NCI-H2227 treated with DMSO at 0.1 percent for 48 hours (cell line): ENCODE measurements at places on chromosomes 13 and 19.

DNA sequence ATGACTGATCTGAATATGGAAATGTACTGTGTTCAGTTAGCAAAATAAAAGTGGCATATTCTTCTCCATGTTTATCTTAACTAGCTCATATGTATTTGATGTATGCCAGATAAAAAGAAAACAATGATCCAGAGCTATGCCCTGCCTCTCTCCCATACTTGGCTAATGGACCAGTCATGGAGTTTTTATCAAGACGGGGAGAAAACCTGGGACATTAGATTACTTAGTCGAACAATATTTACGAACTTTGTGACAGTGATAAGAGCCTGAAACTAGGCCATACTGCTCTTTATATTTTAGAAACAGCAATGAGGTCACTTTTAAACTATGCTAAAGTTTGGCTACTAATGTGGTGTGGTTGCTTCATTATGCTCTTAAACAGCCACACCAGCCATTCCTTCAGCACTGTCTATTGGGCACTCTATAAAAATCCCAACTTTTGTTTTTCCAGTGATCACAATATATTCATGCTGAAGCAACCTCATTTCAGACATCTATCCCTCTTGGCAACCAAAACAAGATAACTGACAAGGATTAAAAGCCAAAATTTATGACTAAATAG lies 265.0 kb downstream of the FGF14 start:
- no peak for DNase-seq

- no peak for DNase-seq
These were observed 86.4 kb downstream of the CCNA1 start for GRCh38 chr13:36518707-36519106.

DNA sequence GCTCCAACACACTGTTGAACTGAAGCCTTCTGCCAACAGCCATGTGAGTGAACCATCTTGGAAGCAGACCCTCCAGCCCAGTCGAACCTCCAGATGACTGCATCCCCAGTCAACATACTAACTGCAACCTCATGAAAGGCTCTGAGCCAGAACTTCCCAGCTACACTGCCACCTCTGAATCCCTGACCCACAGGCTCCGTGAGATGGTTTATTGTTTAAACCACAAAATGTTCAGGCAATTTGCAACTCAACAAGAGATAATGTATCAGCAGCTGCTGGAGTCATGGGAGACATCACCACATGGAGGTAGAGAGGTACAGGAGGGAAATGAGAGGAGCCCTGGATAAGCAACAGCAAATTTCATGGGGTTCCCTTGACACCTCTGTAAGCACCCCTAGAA lies 266.4 kb upstream of the NBEA start:
- no peak for DNase-seq

- peak; percentile 20 for DNase-seq
These were observed 107.9 kb downstream of the RGCC start for GRCh38 chr13:41565216-41565615.

GRCh38 chr13:91157273-91158016 lies 190.0 kb upstream of the MIR17HG start:
- DNase-seq, result no peak

GRCh38 chr13:112928972-112929782 lies 39.8 kb upstream of the MCF2L start:
- DNase-seq, result peak; percentile 22

DNA sequence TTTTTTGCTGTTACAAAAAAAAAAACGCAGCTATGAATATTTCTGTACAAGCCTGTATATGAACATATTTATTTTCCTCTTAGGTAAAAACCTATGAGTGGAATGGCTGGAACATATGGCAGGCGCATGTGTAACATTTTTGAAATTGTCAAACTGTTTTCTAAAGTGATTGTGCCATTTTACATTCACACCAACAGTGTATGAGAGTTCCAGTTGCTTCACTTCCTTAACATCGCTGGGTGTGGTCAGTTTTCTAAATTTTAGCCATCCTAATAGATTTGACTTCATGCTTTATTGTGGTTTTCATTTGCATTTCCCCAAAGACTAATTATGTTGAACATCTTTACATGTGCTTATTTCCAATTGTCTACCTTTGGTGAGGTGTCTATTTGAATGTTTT lies 306.8 kb downstream of the KCNRG start:
- DNase-seq, result no peak

DNA sequence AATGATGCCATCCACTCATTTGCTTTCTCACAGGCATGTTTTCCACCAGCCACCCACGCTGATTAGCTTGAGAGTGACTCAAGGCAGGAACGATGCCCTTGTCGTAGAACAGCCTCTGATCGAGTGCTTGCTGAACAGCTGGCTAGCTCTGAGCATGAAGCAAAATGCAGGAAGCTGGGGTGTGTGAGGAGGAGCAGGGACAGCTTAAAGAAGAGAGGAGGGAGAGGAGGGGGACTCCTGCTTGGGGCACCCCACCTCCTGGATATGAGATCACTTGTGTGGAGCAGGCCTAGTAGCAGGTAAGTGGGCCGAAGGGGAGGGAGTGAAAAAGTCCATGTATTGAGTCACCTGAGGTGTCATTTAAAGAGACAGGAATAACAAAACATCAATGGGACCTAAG lies 48.8 kb downstream of the IRS2 start:
- no peak for DNase-seq

DNA sequence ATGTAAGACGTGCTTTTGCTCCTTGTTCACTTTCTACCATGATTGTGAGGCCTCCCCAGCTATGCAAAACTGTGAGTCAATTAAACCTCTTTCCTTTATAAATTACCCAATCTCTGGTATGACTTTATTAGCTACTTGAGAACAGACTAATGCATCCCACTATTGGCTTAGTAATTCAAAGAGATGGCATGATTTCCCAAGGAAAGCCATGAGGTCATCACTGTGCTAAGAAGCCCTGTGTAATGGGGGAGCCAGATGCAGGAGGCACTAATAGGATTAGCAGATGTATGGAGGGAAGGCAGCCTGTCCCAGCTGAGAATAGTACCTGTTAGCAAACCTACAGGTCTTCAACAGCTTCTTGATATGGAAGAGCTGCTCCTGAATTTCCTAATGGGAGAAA lies 38.1 kb downstream of the RUBCNL start:
- no peak for DNase-seq

- no peak for DNase-seq
These were observed 205.5 kb downstream of the DCLK1 start for GRCh38 chr13:35925669-35926068.

- no peak for DNase-seq
These were observed 646.5 kb upstream of the SLITRK6 start for GRCh38 chr13:86445672-86446071.

DNA sequence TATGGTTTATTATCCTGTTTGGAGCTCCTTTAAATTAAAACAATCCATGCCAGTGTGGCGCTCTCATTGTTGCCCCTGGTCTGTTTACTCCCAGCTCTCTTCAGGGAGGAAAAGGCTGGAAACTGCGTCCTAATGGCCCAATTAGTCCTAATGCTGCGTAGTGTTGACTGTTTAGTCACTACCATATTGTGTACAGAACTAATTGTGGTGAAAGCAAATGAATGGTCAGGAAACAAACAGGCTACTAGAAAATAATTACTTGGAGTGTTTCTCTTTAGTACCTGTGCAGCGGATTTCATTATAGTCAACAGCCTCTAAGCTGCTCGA lies 54.5 kb upstream of the MTIF3 start:
- no peak for DNase-seq

DNA sequence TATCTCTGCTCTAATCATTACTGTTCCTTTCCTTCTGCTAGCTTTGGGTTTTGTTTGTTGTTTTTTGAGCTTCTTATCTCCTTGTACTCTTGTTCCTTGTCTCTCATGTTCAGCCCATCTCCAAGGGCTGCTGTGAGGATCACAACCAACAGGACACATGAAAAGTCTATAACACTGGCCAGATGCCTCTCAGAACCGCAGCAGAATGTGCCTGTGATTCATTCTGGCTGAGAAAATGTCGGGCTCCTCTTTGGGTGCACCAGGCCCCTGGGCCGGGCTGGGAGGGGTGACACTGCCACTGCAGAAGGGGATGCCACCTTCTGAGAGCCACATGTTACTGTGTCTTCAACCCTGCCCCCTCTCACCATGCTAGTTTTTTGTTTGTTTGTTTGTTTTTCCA lies 48.0 kb downstream of the GGACT start:
- no peak for DNase-seq

DNA sequence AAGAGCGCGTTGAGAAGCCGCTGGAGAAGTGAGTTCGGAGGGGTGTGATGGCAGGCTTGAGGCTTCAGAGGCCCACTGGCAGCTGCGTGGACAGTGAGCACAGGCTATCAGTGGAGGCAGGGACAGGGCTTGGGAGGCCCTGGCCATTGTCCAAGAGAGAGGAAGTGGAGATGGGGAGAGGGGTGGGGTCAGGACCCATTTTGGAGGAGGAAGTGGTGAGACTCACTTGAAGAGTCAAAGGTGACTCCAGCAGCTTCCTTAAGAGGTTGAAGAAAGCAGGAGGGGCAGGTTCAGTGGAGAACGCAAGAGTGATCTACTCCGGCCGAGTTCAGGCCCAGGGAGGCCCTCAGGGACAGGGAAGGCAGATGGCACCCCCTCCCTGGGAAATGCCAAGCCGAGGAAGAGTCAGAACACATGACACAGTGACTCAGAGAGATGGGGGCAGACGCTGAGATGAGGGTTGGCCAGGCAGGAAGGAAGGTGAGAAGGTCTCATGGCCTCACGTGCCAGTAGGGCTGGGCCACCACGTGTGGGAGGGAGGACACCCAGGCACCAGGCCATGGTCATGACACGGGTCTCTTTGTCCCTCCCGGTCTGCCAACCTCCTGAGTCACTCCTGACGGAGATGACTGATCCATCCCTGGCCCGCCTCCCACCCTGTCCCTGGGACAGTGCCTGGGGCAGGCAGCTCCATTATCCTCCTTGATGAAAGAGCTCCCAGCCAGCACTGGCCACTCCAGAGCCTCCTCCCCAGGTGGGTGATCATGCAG lies 10.1 kb upstream of the CD22 start:
- no peak for DNase-seq

DNA sequence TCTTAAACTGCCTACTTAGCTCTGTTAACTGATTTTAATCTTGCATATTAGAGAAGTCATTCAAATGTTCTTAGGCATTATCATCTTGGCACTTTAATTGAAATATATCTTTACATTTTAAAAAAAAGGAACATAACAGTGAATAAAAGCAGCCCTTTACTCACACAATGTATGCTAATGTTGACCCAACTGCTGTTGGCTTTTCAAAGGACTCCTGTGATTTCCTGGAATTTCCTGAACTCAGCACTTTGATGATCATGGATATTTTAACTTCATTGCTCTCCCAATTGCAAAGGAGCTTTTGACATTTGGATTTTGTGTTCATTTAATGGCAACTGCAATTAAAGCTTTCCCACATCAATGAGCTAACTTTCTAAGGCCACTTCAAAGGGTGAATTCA lies 1230.3 kb downstream of the DIAPH3 start:
- DNase-seq, result no peak

DNA sequence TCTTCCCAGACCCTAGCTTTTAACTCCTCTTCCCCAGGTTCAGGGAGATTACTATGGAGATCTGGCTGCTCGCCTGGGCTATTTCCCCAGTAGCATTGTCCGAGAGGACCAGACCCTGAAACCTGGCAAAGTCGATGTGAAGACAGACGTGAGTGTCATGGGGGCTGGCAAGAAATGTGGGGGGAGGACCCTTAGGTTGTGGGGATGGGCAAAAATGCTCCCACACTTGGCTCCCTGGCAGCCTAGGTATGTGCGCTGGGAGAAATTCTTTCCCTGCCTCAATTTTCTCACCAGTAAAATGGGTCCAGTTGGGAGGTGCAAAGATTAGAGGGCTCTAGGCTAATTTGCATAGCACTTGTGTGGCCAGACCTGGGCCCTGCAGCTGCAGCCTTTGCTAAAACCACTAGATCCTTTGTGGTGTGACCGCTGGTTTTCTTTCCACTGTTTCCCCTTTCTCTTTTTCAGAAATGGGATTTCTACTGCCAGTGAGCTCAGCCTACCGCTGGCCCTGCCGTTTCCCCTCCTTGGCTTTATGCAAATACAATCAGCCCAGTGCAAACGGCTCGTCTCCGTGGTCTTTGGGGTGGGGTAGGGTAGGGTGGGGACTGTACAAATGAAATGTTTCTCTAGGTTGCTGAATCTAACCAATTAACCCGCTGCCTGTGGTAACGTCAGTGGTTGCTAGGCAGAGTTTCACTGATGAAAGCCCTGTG lies 959 bp upstream of the RAB4B start:
- peak; percentile 100 for DNase-seq

DNA sequence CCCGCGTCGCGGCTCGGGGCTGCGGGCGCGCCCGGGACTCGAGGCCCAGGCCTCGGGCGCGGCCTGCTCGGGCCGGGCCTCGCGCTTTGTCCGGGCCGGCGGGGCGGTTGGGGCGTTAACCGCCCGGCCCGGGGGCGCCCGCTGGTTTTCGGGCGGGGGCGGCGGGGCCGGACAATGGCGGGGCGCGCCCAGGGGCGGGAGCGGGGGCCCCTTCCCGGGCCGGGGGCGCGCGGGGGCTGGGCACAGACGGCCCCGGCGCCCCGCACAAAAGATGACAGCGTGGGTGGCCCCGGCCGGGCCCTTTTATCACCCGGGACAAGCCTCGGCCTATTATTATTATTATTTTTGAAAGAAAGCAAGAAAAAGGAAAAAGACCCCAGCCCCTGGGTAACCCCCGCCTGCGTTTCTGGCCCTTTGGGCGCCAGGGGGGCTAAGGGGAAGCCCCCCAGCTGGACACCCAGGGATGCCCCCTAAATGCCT lies 419 bp downstream of the KDM4B start:
- DNase-seq, result no peak

- no peak for DNase-seq
These were observed 19.5 kb upstream of the DCUN1D2 start for GRCh38 chr13:113509989-113510388.

- no peak for DNase-seq
These were observed 13.8 kb upstream of the RPS15 start for GRCh38 chr19:1424192-1424955.

DNA sequence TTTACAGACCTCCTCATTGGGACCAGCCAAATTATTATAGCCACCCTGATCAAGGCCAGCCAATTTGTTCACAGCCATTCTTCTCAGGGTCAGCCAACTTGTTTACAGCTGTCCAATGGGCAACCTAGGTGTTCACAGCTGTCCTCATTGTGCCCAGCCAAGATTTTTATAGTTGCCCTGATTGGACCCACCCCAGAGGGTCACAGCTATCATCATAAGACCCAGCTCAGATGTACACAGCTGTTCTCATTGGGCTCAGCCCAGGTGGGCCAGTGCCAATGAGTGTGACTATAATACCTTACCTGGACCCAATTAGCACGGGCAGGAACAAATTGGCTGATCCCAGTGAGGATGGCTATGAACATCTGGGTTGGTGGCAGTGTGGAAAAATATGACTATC lies 1151.8 kb downstream of the UQCRFS1 start:
- DNase-seq, result no peak

DNA sequence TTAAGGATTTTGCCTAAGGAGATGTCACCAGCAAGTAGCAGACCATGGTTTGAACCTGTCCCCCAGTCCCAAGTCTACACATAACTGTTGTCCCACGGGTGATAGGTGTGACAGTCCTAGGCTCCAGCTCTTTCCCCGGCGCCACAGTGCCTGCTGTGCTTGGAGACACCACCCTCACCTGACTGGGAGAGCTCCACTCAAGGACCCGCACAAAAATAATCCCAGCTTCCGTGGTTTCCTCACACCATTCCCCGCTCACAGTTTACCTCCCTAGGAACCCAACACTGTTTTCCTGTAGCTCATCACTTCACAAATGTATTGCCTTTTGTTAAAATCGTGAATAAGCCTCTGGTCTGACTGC lies 19.8 kb upstream of the RASA3 start:
- no peak for DNase-seq
